Activated T-helper 1 cell treated with Interleukin-2 at 50 U/mL for 16 hours (primary cell): ENCODE measurements at places on chromosomes 1 and 21.

DNA sequence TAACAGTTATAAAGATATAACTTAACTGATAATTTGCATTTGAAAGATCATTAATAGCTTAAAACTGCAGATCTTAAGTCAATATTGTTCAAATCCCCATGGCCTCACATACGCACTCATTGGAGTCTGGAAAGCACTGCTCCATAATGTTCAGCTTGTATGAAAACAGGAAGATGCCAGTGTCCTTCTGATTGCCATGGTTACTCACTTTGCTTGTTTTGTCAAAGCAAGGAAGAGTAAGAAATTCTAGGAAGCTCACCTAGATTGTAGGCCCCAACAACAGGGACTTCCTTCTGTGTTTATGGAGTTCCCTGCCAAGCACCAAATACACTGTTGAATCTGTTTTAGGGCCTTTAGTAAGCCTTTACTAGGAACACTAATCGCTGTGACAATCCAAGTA, 10.9 kb downstream of the GAS5 start:
- DNase-seq: no peak

DNA sequence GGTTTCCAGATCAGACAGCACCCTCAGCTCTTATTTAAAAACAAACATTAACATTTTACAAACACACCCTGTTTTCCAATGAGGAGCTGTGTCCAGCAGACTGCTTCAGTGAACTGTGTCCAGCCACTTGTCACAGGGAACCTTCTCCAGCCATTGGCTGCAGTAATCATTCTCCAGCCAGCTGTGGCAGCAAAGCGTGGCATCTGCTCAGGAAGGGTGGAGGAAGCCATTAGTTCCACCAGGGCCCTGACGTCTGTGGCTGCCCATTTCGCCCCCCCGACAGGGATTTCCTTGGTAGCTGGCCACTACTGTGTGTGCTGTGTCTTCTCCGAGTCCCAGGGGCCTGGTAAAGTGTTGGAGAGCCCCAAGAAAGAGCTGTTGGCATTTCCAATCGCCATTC, 62.9 kb upstream of the SELENON start:
- no peak for DNase-seq

DNA sequence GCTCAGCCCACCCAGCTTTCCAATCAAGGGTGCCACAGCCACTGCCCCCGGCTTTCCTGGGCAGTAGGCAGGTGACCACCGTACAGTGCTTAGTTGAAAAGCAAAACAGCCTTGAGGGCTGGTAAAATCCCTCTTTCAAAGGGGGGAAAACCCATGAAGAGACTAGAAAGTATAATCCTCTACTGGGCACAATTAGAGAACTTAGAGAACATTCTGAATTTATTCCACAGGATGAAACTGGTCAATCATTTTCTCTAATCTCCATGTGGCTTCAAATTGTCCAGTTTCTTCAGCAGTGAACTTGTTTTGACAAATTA, 15.3 kb upstream of the LRRC47 start:
- no peak for DNase-seq

DNA sequence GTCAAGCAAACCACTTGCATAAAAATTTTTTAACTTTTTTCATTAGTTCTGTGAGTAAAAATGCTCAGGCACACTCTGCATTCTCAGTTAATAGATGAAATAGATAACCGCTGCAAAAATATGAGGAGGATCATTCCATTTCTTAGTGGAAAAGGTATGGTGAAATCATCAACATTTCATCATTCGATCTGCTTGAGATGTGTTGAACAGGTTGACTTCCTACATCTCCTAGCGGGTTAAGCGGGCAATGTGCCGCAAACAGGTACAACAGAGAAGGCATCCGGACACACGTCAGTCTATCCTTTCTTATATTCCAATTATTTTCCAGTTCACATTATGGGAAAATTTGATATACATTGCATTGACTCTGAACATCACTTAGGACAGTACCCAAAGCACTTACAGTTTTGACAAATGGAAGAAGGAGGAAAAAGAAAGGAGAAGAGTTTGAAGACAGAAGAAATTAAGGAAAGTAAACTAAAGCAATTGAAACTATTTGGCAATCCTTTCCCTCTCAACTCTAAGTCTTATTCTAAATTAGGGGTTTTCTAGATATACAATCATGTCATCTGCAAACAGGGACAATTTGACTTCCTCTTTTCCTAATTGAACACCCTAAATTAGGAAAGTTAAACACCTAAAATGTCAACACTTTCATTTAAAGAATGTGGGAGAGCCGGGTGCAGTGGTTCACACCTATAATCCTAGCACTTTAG, 33.5 kb downstream of the NIBAN1 start:
- DNase-seq: no peak

GRCh38 chr1:44327679-44328491, 27.2 kb downstream of the ERI3 start:
- DNase-seq: no peak

DNA sequence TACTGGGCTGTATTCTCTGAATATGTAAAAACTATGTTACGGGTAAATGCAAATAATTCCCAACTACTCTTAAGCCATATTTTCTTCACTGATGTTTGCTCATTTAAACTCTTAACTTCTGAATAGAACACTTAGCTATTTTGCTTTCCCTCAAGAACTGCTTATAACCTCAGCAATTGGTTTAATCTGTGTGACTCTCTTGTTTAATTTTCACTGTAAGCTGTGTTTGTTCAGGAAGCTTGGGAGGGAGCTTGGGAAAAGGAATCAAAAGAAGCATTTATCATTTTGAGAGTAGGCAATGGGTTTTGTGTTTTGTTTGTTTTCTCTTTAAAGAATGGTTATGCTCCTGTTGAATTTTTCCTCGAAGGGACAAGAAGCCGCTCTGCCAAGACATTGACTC, 24.4 kb downstream of the GNPAT start:
- DNase-seq: no peak

GRCh38 chr1:245483247-245483646, 328.5 kb downstream of the KIF26B start:
- no peak for DNase-seq

- no peak for DNase-seq
Observed at GRCh38 chr21:22395965-22396364, 1397.8 kb downstream of the NCAM2 start.

- DNase-seq: no peak
Observed at GRCh38 chr1:20115479-20115878, 3.9 kb downstream of the PLA2G2D start.

DNA sequence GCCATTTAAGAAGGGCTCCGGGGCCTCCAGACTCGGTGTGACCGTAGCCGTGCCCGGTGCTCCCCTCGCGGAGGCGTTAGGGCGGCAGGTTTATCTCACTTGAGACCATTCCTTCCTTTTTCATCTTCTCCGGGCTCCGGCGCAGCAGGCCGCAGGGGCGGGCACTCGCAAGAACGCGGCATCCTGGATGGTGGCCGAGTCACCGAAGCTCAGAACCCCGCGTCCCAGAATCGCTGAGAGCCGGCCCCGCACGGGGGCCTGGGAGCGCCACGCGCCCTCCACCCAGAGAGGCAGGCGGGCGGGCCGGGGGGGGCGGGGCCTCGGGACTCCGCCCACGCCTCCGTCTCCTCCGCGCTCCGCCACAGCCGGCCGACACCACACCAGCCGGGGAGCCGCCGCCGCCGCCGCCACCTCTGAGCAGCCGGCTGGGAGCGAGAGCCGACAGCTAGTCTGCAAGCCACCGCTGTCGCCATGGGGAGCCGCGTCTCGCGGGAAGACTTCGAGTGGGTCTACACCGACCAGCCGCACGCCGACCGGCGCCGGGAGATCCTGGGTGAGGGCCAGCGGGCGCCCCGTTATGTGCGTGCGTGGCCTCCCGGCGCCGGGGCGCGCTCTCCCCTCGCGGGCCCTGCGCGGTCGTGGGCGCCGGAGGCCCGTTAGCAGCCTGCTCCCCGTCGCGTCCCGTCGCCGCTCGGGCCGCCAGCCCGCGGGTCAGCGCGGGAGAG, at the start of gene DEGS1:
DEGS1 (plus strand) TSS at position 375 of the 725 bp plus-strand sequence; CDS start at position 472, 97 bp downstream.
- DNase-seq: peak; percentile 79

- DNase-seq: no peak
Observed at GRCh38 chr1:53964109-53964508, 18.0 kb downstream of the LRRC42 start.

DNA sequence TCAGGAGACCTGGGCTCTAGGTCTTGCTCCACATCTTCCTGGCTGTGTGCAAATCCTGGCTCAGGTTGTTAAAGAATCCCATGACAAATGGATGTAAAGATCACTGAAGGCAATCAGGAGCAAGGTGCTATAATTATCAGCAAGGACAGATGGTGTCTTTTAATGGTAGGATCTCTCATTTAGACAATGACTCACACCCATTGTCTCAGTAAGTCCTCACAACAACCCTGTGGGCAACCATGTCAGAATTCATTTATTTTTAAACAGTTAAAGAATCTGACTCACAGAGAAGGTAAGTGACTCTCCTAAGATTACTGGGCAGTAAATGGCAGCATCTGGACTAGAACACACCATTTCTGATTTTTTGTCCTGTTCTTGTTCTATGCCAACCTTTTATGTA, 32.8 kb downstream of the RNASEL start:
- no peak for DNase-seq

DNA sequence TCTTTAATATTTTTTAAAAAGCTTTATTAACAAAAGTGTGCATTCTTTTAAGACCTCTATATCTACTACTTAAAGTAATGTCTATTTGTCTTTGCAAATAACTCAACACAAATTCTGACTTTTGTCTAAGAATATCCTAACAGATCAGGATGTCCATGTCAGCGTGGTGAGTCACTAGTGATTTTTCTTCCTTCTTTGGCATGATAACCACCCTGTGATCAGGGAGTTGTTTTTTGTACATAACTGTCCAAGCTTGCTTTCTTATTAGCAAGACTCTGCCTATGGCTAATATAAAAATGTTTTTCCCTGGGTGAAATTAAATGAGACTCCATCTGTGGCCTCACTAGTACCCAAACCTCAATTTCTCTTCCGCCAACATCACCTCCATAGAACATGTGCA, 688.9 kb upstream of the ADGRL2 start:
- DNase-seq: no peak
